D721Med (cell line): ENCODE measurements at places on chromosomes 3 and 15.

- DNase-seq: no peak
Measured at GRCh38 chr15:68580883-68581155, 2.0 kb downstream of the CORO2B start.

DNA sequence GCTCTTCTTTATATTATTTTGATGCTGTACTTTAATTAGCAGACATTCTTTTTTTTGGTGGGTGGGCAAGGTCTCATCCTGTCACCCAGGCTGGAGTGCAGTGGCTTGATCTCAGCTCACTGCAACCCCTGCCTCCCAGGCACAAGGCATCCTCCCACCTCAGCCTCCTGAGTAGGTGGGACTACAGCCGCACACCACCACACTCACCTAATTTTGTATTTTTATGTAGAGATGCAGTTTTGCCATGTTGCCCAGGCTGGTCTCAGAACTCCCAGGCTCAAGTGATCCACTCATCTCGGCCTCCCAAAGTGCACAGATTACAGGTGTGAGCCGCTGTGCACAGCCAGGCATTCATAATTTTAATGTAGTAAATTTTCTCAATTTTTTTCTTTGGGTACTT is 608.1 kb downstream of the ZNF385D start:
- no peak for DNase-seq

DNA sequence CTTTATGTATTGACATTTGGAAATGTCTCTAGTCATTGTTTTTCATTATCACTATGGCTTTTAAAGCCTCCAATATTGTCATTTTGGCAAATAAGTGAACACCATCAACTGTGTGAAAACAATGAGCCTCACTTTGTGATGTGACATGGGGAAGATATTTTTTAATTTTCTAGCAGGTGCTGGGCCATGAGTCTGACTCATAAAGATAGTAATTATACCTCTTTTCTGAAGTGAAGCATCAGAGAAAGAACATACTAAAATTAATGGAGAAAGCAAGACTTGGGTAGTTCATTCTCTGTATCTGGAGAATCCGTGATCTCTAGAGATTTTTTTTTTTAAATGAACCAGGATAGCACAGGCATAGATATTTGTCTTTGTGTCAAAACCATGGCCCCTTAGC is 100.8 kb downstream of the CCNL1 start:
- no peak for DNase-seq

DNA sequence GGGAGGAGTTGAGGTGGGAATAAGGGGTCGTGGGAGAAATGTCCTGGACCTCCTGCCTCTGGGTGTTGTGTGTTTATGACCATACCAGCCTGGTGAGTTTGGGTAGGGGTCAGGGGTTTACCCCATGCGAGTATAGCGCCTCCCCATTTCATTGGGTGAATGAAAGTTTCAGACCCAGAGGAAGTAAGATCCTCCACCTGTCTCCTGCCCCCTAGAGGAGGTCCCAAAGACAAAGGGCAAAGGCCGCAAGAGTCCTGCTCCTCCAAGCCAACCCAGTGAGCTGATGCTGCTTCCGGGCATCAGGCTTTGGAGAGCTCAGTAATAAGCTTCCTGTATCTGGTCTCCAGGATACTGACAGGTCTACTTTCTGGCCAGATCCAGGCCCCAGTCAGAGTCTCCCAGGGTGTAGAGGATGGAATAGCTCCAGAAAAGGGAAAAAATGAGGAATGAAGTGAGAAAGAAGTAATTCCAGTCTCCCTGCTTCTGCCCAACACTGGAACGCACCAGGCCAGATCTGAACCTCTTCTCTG is 6.4 kb upstream of the TBC1D21 start:
- no peak for DNase-seq

- DNase-seq: no peak
Measured at GRCh38 chr15:76460871-76461270, 124.3 kb downstream of the ISL2 start.

DNA sequence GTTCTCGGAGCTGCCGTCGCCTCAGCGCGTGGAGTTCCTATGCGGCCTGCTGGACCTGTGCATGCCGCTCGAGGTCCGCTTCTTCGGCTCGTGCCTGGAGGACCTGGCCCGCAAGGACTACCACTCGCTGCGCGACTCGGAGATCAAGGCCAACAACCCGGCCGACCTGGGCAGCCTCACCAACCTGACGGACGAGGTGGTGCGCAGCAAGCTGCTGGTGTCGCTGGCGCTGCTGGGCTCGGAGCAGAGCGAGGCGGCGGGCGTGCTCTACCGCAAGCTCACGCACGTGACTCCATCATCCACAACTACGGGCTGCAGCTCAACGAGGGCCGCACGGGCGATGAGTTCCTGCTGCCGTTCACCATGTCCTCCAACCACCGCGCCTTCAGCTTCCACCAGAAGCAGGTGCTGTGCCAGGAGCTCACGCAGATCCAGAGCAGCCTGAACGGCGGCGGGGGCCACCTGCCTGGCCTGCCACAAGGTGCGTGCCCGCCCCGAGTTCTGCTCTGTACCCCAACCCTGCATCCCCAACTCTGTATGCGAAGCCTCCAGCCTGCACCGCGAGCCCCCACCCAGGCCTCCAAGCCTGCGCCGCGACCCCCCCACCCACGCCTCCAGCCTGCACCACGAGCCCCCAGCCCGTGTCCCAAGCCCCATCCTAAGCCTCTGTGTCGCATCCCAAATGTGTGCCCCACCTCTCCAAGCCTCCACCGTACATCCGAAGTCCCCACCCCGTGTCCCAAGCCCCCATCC is 178.2 kb downstream of the OR4M2 start:
- DNase-seq: no peak

GRCh38 chr15:58527573-58528187 is 95.9 kb downstream of the LIPC start:
- DNase-seq: no peak

GRCh38 chr3:117660941-117661817 is 951.6 kb downstream of the TUSC7 start:
- no peak for DNase-seq

GRCh38 chr3:178507507-178508442 is 28.5 kb upstream of the KCNMB2 start:
- DNase-seq: no peak

GRCh38 chr3:121324320-121324719 is 221.5 kb downstream of the POLQ start:
- DNase-seq: no peak

GRCh38 chr3:9205345-9206143 is 43.9 kb downstream of the SRGAP3 start:
- DNase-seq: no peak

GRCh38 chr15:85756411-85757072 is 38.2 kb downstream of the KLHL25 start:
- DNase-seq: no peak

DNA sequence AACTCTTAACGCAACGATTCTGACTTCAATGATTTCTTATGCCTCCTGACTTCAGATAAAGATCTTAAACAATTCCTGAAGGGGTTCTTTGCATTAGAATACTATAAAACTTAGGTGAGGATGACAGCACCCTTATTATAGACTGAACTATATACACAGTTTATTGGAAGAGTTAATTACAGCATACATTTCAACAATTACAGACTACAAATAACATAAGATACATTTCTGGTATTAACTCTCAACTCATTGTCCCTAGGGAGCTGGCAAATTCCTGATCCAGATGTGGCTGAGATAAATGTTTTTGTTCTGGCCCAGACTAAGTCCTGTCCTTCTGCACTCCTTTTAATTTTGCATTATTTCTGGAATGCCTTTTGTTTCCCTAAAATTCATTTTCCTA is 155.5 kb upstream of the TMC3 start:
- no peak for DNase-seq

- DNase-seq: no peak
Measured at GRCh38 chr3:2921903-2922302, 188.3 kb downstream of the IL5RA start.

DNA sequence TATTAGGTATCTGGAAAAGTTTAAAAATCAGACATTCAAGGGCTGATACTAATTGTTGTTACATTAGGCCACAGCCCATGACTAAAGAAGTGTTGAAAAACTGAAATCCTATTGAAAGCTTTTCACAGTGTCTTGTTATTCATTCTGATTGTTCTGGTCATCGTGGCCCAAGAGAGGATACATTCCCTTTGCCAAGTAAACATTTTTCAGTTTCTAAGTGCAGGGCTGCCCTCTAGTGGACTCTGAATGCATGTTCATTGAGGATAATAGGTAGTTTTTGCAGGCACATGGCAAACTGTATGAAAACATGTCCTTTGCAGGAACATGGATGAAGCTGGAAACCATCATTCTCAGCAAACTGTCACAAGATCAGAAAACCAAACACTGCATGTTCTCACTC is 181.1 kb downstream of the MYRIP start:
- peak; percentile 17 for DNase-seq

- DNase-seq: no peak
Measured at GRCh38 chr3:172256101-172256734, 192.0 kb downstream of the GHSR start.
